Stimulated activated CD8-positive, alpha-beta memory T cell treated with anti-CD3 and anti-CD28 coated beads, Interleukin-4, amount 100 ng/mL, for 1 hour (primary cell): ENCODE measurements at places on chromosomes 2 and 18.

GRCh38 chr2:46645681-46646162 is 166.4 kb downstream of the TMEM247 start:
- no peak for DNase-seq

DNA sequence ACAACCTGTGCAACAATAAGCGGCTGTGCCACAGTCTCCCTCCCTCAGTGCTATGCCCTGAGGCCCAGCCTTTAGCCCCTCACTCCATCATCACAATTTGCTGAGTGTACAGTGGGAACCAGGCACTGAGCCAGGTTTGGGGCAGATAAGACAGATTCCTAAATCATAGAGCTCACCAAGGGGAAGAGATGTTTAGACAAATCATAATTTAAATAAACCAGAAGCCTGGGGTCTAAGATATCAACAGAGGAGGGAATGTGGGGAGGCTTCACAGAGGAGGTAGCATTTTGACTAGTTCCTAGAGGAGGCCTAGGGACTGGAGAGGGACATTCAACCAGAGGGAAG is 139.3 kb upstream of the EPAS1 start:
- no peak for DNase-seq

DNA sequence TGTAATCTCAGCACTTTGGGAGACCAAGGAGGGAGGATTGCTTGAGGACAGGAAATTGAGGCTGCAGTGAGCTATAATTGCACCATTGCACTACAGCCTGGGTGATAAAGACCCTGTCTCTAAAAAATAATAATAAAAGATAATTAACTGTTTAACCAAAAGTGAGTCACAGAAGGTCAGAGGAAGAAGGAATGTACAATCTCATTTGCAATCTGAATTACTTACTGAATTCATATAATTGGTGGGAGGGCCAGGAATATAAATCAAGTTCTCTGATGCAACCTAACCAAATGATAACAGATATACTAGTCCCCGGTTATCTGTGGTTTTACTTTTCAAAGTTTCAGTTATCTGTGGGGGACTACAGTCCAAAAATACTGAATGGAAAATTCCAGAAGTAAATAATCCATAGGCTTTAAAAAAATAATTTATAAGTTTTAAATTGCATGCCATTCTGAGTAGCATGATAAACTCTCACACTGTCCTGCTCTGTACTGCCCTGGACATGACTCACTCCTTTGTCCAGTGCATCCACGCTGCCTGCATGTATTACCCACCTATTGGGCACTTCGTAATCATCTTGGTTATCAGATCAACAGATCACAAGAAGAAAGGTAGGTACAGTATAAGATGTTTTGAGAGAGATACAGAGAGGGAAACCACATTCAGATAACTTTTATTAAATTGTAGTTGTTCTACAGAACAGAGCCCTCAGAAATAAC is 12.8 kb upstream of the MATN3 start:
- no peak for DNase-seq

GRCh38 chr2:68287580-68288441 is 31.9 kb downstream of the CNRIP1 start:
- no peak for DNase-seq

GRCh38 chr2:189010536-189010935 is 36.4 kb downstream of the COL3A1 start:
- DNase-seq = no peak

- no peak for DNase-seq
Observed at GRCh38 chr18:57078614-57079013, 68.3 kb upstream of the BOD1L2 start.

DNA sequence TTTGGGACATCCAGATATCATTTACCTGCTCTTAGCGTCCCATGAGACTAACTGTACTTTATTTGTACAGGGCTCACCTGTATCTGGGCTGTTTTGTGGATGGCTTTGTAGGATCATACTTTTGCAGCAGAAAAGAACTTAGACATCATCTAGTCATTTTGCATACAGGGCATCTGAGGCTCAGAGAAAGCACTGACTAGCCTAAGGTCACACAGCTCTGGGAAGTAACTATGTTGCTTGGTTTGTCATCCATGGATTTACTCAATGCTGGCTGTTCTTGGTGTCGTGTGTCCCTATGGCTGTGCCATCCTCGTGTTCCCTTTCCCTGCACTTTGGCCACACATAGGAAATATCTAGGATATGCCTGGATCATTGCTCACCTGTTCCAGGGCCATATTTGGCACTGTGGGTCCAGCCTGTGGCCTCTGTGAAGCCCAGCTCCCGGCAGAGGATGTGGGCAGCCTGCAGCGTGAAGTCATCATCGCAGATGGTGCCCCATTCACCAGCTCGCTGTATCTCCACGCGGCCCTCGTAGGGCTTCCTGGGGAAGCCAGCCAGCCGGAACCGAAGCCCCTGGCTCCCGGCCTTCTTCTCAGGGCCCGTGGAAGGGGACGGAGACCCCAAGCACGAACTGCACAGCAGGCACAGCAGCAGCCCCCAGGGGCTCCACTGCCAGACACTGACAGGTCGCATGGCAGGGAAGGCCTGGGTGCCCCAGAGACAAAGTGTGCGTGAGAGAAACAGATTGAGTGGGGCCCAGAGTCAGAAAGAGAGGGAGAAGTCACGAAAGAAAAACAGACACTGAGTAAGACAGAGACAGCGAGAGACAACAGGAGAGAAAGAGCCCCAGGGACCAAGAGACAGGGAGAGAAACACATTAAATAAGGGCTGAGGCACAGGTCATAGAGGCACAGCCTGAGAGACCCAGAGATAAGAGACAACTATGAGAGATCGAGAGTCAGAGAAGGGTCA is 1.5 kb downstream of the LOXL3 start:
- no peak for DNase-seq

- no peak for DNase-seq
Observed at GRCh38 chr2:101998896-101999789, 7.4 kb downstream of the IL1R2 start.

GRCh38 chr2:121665504-121665903 is 16.2 kb upstream of the CLASP1 start:
- no peak for DNase-seq

GRCh38 chr2:295090-295489 is 7.2 kb upstream of the ALKAL2 start:
- DNase-seq = no peak

DNA sequence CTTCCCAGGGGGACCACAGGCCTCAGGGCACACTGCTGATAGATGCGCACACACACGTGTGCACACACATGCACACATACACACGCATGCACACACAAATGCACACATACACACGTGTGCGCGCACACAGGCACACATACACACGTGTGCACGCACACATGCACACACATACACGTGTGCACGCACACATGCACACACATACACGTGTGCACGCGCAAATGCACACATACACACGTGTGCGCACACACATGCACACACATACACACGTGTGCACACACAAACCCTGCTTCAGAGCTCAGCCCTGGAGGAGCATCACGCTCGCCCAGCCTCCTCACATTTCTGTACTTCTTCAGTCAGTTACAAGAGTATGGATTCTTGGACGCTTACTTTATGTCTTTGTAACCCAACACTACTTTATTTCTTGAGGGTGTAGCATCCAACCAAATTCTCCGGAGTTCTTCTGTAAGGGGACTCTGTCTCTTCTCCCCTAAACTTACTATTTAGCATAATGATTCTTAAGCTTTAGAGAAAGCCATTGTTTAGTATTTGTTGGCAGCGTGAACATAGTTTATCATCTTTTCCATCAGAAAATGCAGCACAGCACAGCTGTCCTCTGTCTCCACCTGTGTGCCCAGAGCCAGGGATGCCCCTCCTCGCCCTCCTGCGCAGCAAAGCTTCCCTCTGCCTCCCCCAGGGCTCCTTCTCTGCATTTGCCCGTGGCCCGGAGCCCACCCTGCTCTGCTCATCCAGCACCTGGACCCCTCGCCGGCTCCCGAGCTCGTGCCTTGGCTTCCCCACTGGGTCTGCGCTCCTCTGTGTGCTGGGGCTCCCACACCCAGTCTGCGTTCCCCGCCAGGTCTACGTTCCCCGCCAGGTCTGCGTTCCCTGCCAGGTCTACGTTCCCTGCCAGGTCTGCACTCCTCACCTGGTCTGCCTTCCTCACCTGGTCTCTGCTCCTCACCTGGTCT is 74.4 kb upstream of the CTDP1 start:
- no peak for DNase-seq

- no peak for DNase-seq
Observed at GRCh38 chr2:27461118-27461517, 18.9 kb downstream of the KRTCAP3 start.

DNA sequence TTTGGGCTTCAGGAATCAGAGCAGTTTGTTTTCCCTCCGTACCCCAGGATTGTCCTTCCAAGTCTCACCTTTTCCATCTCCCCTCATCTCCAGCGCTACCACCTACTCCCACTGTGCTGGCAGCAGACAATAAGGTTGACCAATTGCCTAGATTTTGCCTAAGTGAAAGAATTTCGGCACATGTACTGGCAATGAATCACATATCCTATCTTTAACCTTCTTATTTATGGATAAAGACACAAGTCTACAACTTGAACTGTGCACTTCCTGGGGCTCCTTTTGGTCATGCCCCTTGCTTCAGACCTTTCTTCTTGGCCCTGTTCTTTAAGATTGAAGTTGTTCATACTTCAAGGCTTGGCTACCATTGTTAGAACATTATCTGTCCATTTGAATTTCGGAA is 71.4 kb downstream of the KCMF1 start:
- no peak for DNase-seq

DNA sequence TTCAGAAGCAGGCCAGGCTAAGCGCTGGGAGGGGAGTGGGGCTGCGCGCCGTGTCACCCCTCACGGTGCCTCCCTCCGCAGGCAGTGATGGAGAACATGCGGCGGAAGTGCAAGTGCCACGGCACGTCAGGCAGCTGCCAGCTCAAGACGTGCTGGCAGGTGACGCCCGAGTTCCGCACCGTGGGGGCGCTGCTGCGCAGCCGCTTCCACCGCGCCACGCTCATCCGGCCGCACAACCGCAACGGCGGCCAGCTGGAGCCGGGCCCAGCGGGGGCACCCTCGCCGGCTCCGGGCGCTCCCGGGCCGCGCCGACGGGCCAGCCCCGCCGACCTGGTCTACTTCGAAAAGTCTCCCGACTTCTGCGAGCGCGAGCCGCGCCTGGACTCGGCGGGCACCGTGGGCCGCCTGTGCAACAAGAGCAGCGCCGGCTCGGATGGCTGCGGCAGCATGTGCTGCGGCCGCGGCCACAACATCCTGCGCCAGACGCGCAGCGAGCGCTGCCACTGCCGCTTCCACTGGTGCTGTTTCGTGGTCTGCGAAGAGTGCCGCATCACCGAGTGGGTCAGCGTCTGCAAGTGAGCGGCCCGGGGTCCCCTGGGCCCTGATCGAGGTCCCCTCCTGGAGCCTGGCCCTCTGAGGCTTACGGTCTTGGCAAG is 12.2 kb downstream of the WNT10A start:
- DNase-seq = peak; percentile 69

DNA sequence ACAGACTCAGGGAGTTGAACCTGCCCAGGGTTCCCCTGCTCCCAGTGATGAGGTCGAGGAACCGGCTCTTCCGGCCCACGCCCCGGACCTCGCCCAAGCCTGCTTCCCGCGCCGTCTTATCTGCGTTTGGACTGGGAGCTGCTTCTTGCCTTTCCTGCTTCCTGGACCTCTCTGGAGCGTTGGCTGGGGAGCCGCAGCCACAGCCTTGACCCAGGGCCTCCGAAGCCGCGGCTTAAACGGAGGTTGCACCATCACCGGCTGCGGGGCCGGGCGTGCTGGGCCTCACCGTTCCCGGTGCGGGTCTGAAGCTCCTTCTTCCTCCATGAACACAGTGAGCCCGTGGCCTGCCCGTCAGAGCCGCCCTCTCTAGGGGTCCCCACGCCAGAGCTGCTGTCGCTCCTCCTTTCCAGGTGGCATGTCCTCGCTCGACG is 13.3 kb downstream of the NTSR2 start:
- no peak for DNase-seq

- no peak for DNase-seq
Observed at GRCh38 chr2:45315861-45316260, 295.2 kb downstream of the SRBD1 start.

DNA sequence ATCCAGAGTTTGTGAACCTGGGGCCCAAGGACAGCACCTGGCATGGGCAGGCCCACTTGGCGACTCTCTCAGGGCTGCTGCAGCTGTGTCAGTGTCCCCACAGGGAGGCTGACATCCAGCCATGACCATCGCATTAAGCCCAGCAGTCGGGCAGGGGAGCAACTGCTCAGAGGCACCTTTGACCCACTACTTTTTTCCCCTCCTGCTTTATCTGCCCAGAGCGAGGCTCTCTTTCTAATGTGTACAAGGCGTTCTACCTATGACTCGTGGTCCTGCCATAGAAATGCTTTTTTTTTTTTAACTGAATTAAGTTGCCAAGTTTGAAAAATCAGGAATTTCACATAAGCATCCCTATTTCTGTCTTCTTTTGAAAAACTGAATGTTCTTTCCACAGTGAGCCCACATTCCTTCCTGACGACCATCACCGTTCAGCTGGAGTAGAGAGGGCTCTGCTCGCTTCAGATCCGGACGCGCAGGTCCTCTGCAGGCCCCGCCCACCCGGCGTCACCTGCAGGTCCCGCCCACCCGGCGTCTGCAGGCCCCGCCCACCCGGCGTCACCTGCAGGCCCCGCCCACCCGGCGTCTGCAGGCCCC is 403 bp upstream of the CLUL1 start:
- DNase-seq = no peak

- no peak for DNase-seq
Observed at GRCh38 chr2:236876642-236877041, 209.0 kb upstream of the COPS8 start.

DNA sequence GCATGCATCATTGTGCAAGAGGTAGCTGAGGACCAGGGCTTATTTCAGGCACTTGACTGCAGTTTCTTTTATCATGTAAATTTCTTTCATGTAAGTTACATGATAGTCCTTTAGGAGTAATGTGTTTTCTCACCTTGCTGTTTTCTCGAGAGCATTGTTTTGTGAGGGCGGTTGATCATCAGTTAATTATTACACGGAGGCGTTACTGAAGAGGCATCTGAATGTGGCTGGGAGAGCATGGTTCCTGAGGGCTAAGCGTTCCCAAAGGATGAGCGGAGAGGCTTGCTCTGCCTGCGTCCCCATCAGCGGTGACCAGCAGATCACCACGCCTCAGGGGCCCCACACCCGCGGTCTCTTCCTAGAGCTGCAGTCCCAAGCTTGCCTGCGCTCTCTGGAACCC is 156.1 kb upstream of the NFATC1 start:
- DNase-seq = no peak

DNA sequence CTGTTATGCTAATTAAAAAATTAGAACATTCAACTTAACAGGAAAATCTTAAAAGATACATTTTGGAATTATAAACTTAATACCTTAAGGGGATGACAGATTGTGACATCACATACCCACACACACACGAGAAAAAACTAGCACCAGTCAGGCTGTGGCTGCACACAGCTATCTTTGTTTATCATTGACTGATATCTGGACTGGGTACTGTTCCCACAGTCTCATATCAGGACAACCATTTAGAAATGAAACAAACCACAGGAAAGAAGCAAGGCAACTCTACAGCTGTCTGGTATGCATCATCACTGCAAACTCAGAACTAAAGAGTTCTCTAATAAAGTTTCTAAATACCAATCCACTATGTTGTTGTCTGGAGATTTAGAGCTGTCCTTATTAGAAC is 210.9 kb upstream of the SMAD7 start:
- no peak for DNase-seq

- no peak for DNase-seq
Observed at GRCh38 chr18:22136395-22136794, 33.0 kb upstream of the GATA6 start.
